GM04504 (cell line): ENCODE measurements at places on chromosomes 3 and 15.

GRCh38 chr3:128725547-128726022 is 398 bp upstream of the RAB7A start:
- DNase-seq, result no peak

DNA sequence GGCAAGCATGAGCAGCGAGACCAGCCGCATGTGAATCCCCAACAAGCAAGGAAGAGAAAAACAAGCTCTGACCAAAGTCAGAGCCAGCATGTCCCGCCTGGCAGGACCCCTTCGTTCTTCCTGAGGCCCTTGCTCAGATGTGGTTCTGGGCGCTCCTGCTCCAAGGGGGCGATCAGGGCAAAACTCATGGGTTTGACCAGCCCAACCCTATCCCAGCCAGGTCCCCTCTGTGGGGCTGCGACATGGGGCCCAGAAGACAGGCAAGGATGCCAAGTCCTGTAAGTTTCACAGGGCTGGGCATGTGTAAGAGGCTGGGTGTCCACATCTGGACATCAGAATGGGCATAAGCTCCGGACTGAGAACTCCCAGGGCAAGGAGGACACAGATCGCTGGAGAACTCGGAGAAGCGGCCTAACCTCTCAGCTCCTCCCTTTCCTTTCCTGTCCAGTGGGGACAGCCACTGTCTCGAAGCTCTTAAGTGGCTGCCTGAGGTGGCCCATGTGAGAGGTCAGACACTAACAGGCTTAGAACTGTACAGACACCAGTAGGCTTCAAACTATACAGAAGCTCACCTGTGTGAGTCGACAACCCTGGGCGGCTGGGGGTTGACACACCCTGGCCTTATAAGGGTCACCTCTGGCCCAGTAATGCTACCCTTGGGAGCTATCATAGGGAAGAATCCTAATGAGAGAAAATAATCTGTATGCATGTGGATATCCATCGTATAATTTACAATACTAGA is 48.9 kb downstream of the XXYLT1 start:
- DNase-seq, result no peak

- no peak for DNase-seq
These were observed 33.8 kb upstream of the XIRP1 start for GRCh38 chr3:39226106-39226741.

- DNase-seq, result no peak
These were observed 42.5 kb downstream of the GLB1 start for GRCh38 chr3:33054100-33055092.

- no peak for DNase-seq
These were observed 36.5 kb downstream of the DAPK2 start for GRCh38 chr15:64009798-64010261.

DNA sequence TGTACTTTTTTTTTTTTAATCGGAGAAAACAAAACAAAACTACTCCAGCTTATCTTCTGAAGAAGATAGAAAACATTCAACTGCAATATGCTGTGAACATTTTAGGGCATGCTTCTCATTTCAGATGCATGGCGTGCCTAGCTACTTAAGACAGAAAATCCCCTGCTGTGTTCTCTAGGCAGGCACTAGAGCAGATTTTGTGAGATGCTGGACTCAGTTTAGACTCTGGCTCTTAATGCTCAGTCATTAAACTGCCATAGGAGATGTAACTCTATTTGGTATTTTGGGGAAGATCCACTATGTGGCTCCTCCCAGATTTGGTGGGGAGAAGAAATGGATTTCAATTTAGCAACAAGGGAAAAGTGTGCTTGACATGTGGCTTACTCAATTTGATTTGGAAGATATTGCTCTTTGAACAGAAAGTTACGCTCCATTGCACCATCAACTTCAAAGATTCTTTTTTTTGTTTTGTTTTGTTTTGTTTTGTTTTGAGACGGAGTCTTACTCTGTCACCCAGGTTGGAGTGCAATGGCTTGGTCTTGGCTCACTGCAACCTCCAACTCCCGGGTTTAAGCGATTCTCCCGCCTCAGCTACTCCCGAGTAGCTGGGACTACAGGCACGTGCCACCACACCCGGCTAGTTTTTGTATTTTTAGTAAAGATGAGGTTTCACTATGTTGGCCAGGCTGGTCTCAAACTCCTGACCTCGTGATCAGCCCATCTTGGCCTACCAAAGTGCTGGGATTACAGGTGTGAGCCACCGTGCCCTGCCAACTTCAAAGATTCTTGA is 62.0 kb upstream of the LEKR1 start:
- DNase-seq, result peak; percentile 55

DNA sequence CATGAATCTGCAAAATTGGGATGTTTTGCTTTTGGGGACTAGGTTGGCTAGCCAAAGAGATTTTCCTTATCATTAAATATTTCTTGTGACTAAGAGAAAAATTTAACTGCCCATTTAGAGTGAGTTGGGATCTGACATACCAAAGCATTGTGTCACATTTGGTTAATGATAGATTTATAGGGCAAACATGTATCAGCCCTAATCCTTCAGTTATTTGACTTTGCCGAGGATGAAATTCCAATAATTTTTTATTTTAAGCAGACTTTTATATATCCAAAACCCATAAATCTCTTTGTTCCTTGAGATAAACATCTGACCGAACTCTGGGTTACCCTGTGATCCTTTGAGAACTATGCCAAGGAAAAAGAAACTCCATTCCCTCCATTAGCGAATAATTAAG is 218.9 kb downstream of the CDIN1 start:
- peak; percentile 65 for DNase-seq

- no peak for DNase-seq
These were observed 13.6 kb downstream of the GRM2 start for GRCh38 chr3:51720292-51721061.

DNA sequence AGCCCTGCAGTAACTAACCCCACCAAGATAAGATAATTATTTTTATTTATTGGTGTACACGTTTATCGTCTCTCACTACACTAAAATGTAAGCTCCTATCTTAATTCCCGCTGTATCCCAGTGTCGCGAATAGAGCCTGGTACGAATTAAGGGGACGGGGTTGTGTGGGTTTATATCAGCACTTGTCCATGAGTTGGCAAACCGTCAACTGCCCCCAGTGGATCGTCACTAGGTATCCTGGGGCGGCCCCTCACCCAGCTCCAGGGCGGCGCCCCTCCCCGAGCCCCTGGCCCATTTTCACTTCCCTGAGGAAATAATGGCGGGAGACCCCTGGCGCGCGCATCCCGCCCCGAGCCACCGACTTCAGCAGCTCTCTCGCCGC is 465 bp downstream of the RUVBL1 start:
- DNase-seq, result no peak

GRCh38 chr15:67685008-67685599 is 140.2 kb upstream of the SKOR1 start:
- DNase-seq, result no peak

DNA sequence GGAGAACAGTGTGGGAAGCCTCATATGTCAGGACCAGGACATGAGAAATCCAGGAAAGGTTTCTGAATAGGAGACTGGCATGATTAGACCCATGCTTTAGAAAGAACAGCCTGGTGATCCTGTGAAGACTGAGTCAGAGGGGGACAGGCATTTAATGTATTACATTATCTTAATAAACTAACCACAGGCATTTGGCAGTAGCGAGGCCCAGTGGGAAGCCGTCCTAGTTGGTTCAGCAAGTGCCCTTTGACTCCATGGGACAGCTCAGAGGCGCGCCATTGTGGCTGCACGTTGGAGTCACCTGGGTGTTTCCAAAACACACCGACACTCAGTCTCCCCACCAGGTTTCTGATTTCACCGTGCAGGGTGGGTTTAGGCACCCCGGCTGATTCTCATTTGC is 90.5 kb upstream of the DGKG start:
- peak; percentile 24 for DNase-seq

GRCh38 chr3:47003056-47003410 is 23.6 kb downstream of the NBEAL2 start:
- no peak for DNase-seq

- no peak for DNase-seq
These were observed 56.8 kb upstream of the RYK start for GRCh38 chr3:134307425-134307824.

DNA sequence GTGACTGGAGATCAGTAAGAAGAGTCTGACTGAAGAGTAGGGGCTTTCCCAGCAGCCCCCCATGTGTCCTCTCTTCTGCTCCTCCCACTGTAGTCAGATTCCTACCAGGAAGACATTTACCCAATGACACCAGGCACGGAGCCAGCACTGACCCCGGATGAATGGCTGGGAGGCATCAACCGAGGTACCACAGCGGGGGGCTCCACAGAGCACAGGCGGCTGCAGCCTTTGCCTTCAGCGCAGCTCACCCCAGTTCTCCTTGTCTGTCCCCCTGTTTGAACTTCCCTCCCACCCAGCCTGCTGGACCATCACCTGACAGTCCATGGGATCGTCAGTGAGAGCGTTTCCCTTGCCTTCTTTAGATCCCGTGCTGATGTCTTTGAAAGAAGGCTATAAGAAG is 101.6 kb downstream of the ANP32A start:
- no peak for DNase-seq

- no peak for DNase-seq
These were observed 64.4 kb upstream of the FLNB start for GRCh38 chr3:57943525-57944495.

GRCh38 chr3:89787485-89787884 is 680.1 kb downstream of the EPHA3 start:
- DNase-seq, result no peak

- no peak for DNase-seq
These were observed 6.0 kb downstream of the KLF15 start for GRCh38 chr3:126351086-126351770.

GRCh38 chr3:125406070-125406469 is 30.9 kb upstream of the ZNF148 start:
- DNase-seq, result no peak

- DNase-seq, result no peak
These were observed 60.8 kb upstream of the MEF2A start for GRCh38 chr15:99504823-99505551.

- no peak for DNase-seq
These were observed 366.4 kb upstream of the AGTR1 start for GRCh38 chr3:148331081-148331846.

GRCh38 chr3:95265129-95265528 is 1202.3 kb downstream of the NSUN3 start:
- DNase-seq, result no peak
